Activated T-helper 1 cell treated with anti-CD3 and anti-CD28 coated beads, Interleukin-2, amount 50 U/mL, for 16 hours (primary cell): ENCODE measurements at places on chromosomes 7 and 10.

GRCh38 chr10:95336702-95337101, 45.9 kb upstream of the PDLIM1 start:
- no peak for DNase-seq

DNA sequence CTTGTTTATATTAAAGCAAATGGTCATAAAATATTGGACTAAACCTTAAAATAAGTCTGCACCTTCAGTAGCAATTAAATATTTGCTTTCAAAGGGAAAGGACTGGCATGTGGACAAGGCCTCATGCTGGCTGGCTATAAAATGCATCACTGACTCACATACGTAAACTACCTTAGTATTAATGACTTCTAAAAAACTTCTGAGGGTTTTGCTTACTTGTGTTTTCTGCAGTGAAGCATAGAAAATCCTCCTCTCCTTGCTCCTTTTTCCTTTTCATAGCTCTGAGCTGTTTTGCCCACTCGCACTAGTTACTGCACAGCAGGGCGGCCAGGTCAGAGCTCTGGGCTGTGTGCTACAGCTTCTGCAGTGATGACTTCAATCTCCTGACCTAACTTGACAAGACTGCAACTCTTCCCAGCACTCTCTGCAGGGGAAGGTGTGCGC, 82.3 kb downstream of the CUL2 start:
- DNase-seq, result no peak

- no peak for DNase-seq
These were observed 57.1 kb downstream of the STK17A start for GRCh38 chr7:43639858-43640491.

DNA sequence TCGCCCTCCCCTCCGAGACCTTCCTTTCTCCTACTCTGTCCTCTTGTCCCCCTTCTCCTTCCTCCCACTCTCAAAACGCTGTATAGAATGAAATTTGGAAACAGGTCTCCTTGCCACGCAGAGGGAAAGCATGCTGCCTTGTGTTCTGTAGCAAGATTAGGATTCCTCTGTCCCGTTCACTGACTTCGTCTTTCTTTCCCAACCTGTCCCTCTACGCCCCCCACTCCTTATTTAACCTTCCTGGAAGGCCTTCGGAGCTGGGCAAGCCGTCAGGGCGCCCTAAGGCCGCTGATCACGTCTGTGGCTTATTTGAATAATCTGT, 1.3 kb downstream of the HOXA9 start:
- DNase-seq, result no peak

DNA sequence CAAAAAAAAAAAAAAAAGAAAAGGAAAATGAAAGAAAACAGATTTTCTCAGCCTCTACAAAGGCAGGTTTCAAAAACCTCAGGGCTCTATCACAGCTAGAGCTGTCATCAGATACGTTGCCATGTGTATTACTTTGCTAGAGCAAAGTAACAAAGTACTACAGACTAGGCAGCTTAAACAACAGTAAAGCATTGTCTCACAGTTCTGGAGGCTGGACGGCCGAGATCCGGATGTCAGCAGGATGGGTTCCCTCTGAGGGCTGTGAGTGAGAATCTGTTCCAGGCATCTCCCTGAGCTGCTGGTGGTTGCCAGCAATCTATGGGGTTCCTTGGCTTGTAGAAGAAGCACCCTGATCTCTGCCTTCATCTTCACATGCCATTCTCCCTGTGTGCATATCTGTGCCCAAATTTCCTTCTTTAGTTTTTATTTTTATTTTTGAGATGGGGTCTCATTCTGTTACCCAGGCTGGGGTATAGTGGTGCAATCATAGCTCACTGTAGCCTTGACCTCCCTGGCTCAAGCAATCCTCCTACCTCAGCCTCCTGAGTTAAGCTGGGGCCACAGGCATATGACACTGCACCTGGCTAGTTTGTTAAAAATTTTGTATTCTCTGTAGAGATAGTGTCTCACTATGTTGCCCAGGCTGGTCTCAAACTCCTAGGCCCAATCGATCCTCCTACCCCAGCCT, 48.9 kb upstream of the KDM7A start:
- no peak for DNase-seq

DNA sequence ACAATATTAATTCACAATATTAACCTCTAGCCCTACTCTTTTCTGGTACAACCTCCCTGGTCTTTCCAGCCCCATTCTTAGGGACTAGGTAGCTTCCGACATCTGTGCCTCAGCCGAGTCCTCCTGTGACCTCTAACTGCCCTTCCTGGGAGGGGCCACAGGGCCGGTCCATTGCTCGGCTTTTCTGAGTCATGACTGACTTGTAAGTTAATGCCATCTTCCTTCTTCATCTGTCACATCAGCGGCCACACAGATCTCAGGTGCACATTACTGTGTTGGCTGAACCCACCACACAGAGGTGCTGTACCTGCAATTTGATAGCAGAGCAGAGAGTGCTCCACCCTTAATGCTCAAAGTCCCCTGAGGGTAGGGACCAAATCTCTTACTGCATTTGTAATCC, 4.1 kb upstream of the CPA4 start:
- no peak for DNase-seq

DNA sequence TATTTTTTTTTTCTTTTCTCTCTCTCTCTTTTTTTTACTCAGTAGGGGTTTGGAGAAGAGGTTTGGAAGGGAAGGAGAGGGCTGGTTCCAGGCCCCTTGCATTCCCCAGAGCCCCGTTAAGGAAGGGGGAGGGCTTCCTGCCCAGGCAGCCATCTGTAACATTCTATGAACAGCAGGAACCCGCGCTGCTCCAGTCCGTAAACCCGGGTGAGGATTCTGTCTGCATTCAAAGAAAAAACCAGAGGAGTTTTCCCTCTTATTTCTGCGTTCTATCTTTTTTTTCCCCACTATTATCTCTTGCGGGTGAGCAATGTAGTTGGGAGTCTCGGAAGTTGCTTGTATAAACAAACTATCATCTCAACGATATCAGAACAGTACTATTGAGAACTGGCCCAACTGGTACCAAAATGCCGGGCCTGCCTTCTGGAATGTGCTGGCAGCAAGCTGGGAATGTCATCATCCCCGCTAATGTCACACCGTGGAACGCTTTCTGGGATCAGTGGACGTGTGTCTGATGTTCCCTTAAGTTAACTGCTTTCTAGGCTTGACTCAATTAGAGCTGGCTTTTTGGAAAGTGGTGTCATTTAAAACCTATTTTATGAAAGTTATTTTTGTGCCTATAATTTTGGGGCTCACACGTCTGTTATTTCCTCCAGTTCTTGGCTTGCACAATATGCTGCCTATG, 153.1 kb upstream of the MEOX2 start:
- no peak for DNase-seq

DNA sequence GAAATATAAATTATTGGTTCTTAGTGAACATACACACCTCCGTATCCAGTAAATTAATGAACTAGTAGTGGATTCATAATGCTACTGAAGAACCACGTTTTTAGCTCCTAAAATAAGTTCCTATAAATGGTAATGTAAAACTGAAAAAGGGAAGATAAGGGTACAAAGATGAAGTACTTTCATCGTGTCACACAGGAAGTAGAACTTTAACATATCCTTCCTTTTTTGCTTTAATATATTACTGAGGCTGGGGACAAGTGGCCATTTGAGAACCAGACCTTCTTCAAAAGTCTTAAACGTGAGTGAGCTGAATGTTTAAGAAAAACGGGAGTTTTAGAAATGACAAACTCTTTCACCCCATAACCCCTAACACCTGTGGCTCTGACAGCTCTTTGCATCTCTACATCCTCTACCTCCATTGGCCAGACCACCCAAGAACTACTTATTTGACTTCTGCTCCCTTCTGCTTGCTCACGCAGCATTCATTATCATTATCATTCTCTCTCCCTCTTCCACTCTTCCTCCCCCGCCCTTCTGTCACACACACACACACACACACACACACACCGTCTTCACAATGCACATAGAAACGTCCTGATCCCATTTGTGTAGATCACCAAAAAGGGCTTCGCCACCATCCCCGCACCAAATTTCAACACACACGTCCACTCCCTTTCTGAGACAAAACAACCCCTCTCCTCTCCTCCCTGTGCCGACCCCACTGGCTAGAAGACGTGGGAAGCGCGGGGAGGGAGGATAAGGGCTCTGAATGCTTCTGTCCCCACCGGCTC, 677 bp downstream of the SKAP2 start:
- DNase-seq, result no peak

- no peak for DNase-seq
These were observed 87.6 kb upstream of the MACROH2A2 start for GRCh38 chr10:69965086-69965485.

GRCh38 chr7:121392277-121393004, 3.7 kb downstream of the FAM3C start:
- no peak for DNase-seq

DNA sequence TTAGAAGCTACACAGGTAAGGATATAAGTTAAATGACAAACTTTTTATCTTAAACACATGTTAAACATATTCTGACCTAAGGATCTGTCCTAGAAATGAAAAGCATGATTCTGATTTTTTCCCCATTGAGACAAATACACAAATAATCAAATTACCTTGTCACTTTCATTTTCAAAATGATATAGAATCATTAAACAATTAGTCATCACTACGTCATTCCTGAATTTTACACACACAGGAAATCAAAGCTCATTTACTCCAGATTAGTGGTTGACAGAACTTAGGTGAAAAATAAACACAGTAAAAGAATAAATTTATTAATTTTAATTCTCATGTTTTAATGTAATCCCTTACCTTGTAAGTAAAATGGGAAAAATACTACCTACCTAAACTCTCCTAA, 89.0 kb downstream of the AASS start:
- DNase-seq, result no peak

DNA sequence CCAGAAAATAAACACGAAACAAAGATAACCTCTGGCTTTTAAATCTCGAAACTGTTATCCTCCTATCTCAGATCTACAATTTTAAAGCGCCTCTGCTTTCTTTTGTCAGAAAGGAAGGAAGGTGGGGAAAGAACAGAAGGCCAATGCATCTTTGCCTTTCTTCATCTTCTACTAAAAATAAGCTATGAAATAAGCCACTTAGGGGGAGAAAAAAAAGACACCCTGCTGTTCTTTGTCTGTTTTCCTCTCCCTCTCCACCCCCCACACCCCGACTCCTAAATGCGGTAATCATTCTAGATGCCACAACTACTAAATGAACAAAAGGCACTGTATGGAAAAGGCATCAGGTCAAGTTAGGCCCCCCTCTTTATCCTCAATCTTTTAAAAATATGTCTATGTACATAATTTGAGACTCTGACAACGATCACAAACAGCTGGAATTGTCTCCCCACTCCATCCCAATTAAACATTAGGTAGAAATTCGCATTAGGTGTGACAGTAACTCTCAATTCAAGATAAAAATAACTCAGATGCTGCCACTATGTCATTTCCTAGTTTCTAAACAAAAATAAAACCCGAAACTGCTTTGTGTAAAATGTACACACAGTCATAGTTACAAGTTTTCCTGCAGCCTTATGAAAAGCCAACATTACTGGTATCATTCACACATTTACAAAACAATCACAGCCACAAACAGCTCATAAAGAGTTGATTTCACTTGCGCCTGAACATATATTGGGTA, 2.4 kb downstream of the UBE2H start:
- DNase-seq, result no peak

- DNase-seq, result no peak
These were observed 26.0 kb downstream of the LEP start for GRCh38 chr7:128266883-128267594.

- no peak for DNase-seq
These were observed 19.1 kb upstream of the AKR1B1 start for GRCh38 chr7:134477954-134478353.

DNA sequence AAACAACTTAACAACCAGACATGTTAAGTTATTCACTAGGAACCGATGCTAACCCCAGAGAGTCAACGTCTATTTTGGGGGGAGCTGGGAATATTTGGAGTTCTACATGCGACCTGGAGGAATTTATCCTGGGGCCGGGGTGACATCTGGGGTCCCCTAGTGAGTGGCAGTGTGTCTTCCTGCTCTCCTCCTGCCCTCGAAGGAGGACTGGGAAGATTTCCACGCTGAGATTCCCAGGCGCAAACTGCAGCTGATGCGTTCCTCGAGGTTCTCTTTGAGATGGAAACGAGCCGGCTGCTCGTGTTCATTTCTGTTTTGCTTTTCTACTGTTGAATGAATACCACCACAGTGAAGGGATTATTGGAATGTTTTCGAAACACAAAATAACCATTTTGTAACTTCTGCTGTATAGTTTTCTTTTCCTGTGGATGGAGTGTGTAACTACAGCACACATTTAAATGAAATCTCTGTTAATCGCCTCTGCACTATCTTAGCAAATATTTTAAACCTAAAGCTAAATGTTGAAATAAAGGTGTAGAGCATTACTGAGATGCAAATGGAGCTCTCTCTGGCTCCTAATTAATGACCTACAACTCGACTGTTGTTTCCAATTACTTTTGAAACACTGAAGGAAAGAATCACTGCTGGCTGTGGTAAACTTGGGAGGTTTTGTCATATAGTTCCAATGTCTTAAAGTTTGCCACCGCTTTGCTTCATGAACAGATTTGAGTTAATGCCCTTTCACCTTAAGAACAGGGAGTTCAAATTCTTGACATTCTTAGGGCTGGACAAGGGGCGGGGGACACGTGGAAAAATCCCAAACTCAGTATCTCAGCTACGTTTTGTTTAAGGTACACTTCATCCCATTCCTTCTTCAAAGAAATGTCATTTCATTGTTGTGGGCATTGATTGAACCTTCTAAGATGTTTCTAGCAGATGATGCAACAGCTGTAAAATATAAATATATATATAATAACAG, 21.1 kb downstream of the GATA3 start:
- DNase-seq, result no peak

DNA sequence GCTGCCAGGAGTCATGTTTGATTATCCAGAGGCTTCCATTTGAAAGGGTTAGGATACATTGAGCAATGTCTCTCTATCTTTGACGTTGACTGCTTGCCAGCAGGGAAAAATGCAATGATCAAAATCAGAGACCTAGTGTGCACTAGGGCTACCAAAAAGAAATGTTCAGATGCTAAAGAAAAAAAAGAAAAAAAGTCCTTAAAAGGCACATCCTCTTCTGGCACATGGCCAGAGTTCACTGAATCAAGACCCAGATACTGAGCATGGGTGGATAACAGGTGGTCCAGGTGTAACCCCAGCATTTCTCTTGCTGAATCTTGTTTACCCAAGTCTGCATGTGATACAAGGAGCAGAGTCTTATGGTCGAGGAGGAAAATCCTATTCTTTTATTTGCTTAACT, 899.3 kb downstream of the SORCS3 start:
- no peak for DNase-seq

- DNase-seq, result no peak
These were observed 70.1 kb downstream of the CYCS start for GRCh38 chr7:25054819-25055519.
